ENCODE measurements at places on chromosomes 16 and 17.

DNA sequence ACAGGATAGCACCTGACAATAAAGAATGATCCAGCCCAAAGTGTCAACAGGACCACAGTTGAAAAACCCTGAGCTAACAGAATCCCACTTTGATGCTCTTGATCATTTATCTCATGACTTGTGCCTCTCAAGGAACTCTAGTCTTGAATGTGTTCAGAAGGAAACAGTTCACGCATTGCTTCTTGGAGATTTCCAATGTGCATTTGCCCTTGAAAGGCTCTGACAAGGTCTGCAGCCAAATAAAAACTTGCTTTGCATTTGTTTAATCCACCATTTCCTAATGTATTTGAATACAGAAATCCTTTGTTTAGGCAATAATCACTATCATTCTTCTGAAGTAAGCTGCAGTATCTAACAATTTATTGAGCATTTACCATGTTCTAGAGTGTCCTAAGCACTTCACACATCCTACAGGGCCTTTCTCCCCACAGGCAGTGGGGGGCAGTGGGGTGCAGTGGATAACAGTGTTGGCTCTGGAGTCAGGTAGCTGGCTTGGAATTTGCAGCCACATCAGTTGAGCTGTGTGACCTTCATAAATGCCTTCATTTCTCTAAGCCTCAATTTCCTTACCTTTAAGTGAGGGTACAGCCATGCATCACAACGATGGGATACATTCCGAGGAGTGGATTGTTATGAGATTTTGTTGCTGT is 239.7 kb downstream of the XYLT1 start:
- no peak for DNase-seq
- H3K4me1 ChIP-seq: no peaks in the 10 kb centered on the region
- no peaks in the 10 kb centered on the region for H3K36me3 ChIP-seq
- no peak overlapping the region for H3K27ac ChIP-seq
- H3K4me3 ChIP-seq: no peak overlapping the region

GRCh38 chr17:69111794-69112193 is 29.9 kb downstream of the ABCA6 start:
- H3K27ac ChIP-seq: no peak overlapping the region
- H3K36me3 ChIP-seq: no peaks in the 10 kb centered on the region
- no peaks in the 10 kb centered on the region for H3K27me3 ChIP-seq
- no peak for DNase-seq

DNA sequence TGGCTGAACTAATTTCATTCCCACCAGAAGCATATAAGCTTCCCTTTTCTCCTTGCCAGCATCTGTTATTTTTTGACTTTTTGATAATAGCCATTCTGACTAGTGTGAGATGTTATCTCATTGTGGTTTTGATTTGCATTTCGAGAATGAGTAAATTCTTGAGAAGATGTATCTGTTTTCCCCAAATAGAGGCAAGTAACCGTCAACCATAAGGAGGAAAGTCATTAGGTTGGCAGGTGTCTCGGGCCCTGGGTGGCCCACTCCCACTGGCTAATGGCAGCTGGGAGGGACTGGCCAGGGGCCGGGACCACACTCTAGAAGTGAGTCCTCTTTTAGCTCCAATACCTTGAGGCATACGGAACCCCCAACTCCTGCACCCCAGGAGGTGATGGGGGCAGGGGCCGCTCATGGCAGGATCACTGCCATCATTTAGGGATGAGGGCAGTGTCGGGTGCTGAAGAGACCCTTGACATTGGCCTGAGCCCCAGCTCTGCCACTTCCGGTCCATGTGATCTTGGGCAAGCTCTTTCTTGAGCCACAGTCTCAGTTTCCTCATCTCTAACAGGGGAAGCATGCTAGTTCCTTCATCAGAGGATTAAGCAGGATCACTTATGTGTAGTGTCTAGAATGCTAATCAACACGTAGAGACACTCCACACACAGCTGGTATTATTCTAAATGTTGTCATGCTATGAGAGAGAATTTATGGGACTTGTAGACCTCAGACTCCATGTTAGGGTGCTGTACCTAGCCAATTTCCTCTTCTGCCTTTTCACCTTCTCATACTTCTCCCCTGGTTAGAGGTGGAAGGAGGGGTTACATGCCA is 44.3 kb downstream of the RGS9 start:
- H3K27ac ChIP-seq: no peak overlapping the region
- H3K4me1 ChIP-seq: peaks cover 12% of the 10 kb centered on the region
- no peak for DNase-seq
- H3K4me3 ChIP-seq: no peak overlapping the region
- H3K36me3 ChIP-seq: no peaks in the 10 kb centered on the region
- no peaks in the 10 kb centered on the region for H3K27me3 ChIP-seq

GRCh38 chr17:35878361-35878760 is 1.8 kb downstream of the CCL5 start:
- H3K27ac ChIP-seq: no peak overlapping the region
- no peaks in the 10 kb centered on the region for H3K27me3 ChIP-seq
- H3K4me1 ChIP-seq: no peaks in the 10 kb centered on the region

DNA sequence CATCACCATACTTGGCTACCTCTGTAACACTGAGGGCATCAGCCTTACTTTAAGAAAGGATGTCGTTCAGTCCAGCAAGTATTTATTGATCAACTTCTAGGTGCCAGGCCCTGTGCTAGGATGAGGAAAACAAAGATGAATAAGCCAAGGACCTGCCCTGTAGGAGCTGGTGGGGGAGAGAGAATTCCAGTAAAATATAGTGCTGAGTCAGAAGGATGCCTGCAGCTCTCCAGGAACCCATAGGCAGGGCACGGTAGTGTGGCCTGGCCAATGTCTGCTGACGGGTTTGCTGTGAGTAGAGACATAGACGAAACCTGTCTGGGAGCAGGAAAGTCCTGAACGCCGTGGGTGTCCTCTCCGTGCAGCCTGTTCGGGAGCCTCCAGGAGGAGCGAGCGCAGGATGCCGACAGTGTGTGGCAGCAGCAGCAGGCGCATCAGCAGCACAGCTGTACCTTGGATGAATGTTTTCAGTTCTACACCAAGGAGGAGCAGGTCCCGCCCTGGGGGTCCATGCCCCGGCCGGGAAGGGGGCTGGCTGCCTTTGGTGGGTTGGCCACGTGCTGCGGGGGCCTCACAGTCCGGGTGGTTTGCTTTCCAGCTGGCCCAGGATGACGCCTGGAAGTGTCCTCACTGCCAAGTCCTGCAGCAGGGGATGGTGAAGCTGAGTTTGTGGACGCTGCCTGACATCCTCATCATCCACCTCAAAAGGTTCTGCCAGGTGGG is 55.6 kb downstream of the USP43 start:
- H3K4me1 ChIP-seq: no peaks in the 10 kb centered on the region
- no peaks in the 10 kb centered on the region for H3K27me3 ChIP-seq
- DNase-seq: no peak
- no peak overlapping the region for H3K27ac ChIP-seq
- peaks cover 2% of the 10 kb centered on the region for H3K36me3 ChIP-seq
- no peak overlapping the region for H3K4me3 ChIP-seq

GRCh38 chr17:67374329-67375053 is 2.6 kb upstream of the PITPNC1 start:
- H3K27ac ChIP-seq: no peak overlapping the region
- peak; percentile 90 for DNase-seq
- H3K4me3 ChIP-seq: no peak overlapping the region
- H3K36me3 ChIP-seq: no peaks in the 10 kb centered on the region
- no peaks in the 10 kb centered on the region for H3K27me3 ChIP-seq
- peaks cover 4% of the 10 kb centered on the region for H3K4me1 ChIP-seq

DNA sequence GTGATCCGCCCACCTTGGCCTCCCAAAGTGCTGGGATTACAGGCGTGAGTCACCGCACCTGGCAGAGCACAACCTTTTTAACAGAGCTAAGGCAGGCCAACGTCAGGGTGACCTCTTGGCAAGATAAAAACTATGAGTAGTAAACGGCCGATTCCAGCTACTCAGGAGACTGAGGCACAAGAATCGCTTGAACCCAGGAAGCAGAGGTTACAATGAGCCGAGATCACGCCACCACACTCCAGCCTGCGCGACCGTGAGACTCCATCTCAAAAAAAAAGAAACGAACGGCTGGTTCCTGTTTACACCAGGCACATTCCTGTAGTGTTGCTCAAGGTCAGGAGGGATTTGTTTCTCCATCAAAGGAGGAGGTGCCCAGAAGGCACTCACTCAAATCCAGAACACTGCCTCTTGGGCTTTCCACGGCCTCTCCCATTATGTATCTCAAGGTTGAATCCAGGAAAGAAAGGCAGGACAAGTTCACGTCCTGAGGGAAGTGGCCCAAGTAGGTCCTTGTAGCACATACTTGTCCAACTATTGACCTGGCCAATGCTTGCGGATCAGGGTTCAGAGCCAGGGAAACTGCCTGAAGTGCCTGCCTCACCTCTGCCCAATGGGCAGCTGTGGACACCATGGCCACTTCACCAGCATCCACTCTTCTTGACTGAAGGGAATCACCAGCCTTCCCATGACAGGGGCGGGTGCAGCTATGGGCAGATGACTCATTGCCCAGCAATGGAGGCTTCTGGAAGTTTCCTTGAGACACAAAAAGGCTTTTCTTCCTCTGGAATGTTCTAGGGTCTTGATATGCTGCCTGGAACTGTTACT is 13.5 kb downstream of the KNOP1 start:
- H3K36me3 ChIP-seq: peaks cover 13% of the 10 kb centered on the region
- H3K4me3 ChIP-seq: no peak overlapping the region
- peaks cover 2% of the 10 kb centered on the region for H3K4me1 ChIP-seq
- DNase-seq: no peak
- H3K27ac ChIP-seq: no peak overlapping the region

DNA sequence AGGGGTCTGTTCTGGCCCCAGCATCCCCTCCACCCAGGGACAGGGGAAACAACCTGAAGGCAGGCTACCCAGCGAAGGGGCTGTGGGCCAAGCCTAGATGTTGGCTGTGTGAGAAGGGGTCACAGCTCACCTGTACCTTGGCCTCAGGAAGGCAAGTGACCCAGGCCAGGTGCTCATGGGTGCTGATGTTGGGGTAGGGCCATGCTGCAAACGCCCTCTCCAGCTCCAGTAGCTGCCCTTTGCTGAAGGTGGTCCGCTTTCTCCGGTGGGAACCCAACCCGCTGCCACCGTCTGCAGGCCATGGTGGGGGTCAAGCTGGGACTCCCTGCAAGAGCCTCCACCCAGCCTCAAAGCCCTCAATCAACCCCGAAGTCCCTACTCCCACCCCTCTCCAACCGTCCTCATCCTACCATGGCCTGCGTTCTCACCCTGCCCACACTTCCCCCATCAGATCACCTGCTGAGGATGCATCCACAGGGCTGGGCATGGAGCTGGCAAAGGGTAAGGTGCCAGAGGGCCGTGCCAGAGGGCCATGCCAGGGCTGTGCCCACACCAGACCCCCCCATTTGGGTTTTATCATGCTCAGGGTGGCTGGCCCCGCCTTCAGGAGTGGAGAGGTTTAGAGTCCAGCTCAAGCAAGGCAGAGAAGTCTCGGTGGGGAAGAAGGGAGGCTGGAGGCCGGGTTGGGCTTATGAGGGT is at the start of gene SEBOX:
Gene SEBOX, minus strand, starts transcription at position 535 of the 699 bp plus-strand sequence. Its CDS starts 48 bp downstream, at position 487.
- no peaks in the 10 kb centered on the region for H3K36me3 ChIP-seq
- no peak for DNase-seq
- no peak within 1 kb of the TSS for H3K4me3 ChIP-seq
- no peak within 1 kb of the TSS for H3K27ac ChIP-seq
- no peaks in the 10 kb centered on the region for H3K4me1 ChIP-seq

GRCh38 chr16:1870365-1871082 is 1.4 kb downstream of the MEIOB start:
- no peak overlapping the region for H3K4me3 ChIP-seq
- H3K27ac ChIP-seq: no peak overlapping the region
- H3K27me3 ChIP-seq: no peaks in the 10 kb centered on the region
- no peak for DNase-seq
- no peaks in the 10 kb centered on the region for H3K4me1 ChIP-seq

GRCh38 chr17:79655672-79656290 is 44.9 kb upstream of the RBFOX3 start:
- H3K27me3 ChIP-seq: no peaks in the 10 kb centered on the region
- H3K4me1 ChIP-seq: no peaks in the 10 kb centered on the region
- DNase-seq: no peak
- no peak overlapping the region for H3K4me3 ChIP-seq
- H3K27ac ChIP-seq: no peak overlapping the region

- no peaks in the 10 kb centered on the region for H3K36me3 ChIP-seq
- no peak overlapping the region for H3K27ac ChIP-seq
- H3K4me1 ChIP-seq: no peaks in the 10 kb centered on the region
- no peak overlapping the region for H3K4me3 ChIP-seq
- DNase-seq: no peak
These were observed 6.3 kb downstream of the SLFN12L start for GRCh38 chr17:35531160-35531559.

DNA sequence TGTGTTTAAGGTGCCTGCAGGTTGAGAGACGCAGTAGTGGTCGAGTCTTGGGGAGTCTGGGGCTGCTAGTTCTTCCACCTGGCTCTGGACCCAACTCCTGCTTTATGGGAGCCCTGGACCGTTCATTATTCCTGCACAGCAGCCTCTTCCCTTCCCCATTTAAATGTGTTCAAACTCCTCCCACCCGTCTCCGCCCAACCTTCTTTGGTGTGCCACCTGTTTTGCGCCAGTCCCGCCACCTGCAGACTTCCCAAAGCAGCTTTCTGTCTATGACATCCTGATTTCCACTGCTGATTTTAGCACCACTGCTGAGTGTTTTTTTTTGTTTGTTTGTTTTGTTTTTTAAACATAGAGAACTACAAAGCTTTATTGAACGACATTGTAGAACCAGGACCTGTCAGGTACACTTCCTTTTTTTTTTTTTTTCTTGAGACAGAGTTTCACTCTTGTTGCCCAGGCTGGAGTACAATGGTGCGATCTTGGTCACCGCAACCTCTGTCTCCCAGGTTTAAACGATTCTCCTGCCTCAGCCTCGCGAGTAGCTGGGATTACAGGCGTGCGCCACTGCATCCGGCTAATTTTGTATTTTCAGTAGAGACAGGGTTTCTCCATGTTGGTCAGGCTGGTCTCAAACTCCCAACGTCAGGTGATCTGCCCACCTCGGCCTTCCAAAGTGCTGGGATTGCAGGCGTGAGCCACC is 12.8 kb downstream of the ADORA2B start:
- H3K27me3 ChIP-seq: no peaks in the 10 kb centered on the region
- DNase-seq: no peak
- no peaks in the 10 kb centered on the region for H3K4me1 ChIP-seq
- no peaks in the 10 kb centered on the region for H3K36me3 ChIP-seq
- H3K27ac ChIP-seq: no peak overlapping the region

GRCh38 chr17:35373534-35373983 is at the start of gene SLFN11:
SLFN11 (minus strand) TSS chr17:35373621; CDS start chr17:35363807, 9,814 bp downstream.
- DNase-seq: peak; percentile 16
- H3K27ac ChIP-seq: no peak within 1 kb of the TSS
- peaks cover 38% of the 10 kb centered on the region for H3K27me3 ChIP-seq
- no peaks in the 10 kb centered on the region for H3K4me1 ChIP-seq

Measured in mesendoderm (in vitro differentiated cells).